Muscle of arm (tissue), 14 donors: ENCODE measurements at places on chromosomes 11 and 22. TPM values are rescaled to one million over a fixed set of nuclear protein-coding genes. Genes with fewer than 3 reads are reported as not detected.

CD248 gene
- 68.2 TPM for polyA plus RNA-seq

RAB39A gene
- polyA plus RNA-seq: 0.24 TPM

RAG1 gene
- polyA plus RNA-seq: 11.8 TPM

GRAP2 gene
- not detected for polyA plus RNA-seq

TMEM151A gene
- not detected for polyA plus RNA-seq

UBXN1 gene
- 113 TPM for polyA plus RNA-seq

LSP1 gene
- 26.7 TPM for polyA plus RNA-seq

BEST1 gene
- 4.3 TPM for polyA plus RNA-seq

ZBTB16 gene
- polyA plus RNA-seq: 6.7 TPM

OR51E2 gene
- 0.90 TPM for polyA plus RNA-seq

CCDC87 gene
- polyA plus RNA-seq: 0.11 TPM

SLC22A8 gene
- not detected for polyA plus RNA-seq
